Chondrocyte (in vitro differentiated cells): ENCODE measurements at places on chromosomes 2 and 18. TPM values are rescaled to one million over a fixed set of nuclear protein-coding genes. Genes with fewer than 3 reads are reported as not detected.

- H3K27ac ChIP-seq: no peak overlapping the region
- peaks cover 69% of the 10 kb centered on the region for H3K27me3 ChIP-seq
- H3K4me3 ChIP-seq: no peak overlapping the region
- no peaks in the 10 kb centered on the region for H3K4me1 ChIP-seq
- H3K36me3 ChIP-seq: no peaks in the 10 kb centered on the region
- no peak for DNase-seq
Observed at GRCh38 chr18:37543321-37543720, 22.3 kb downstream of the CELF4 start.

The CAPN14 gene
- total RNA-seq: 0.10 to 0.39 TPM (median 0.15 TPM) in 3 replicates

The REG3G gene
- total RNA-seq: not detected in 3 replicates

- H3K27ac ChIP-seq: no peak overlapping the region
- H3K4me1 ChIP-seq: peaks cover 7% of the 10 kb centered on the region
- no peak for DNase-seq
Observed at GRCh38 chr2:109549016-109549590, 64.7 kb downstream of the SEPTIN10 start.

GRCh38 chr2:75047992-75048625 lies 89.7 kb downstream of the POLE4 start:
- peaks cover 20% of the 10 kb centered on the region for H3K4me1 ChIP-seq
- no peaks in the 10 kb centered on the region for H3K27me3 ChIP-seq
- no peaks in the 10 kb centered on the region for H3K36me3 ChIP-seq
- H3K27ac ChIP-seq: peak overlapping the region; percentile 46
- H3K4me3 ChIP-seq: no peak overlapping the region

DNA sequence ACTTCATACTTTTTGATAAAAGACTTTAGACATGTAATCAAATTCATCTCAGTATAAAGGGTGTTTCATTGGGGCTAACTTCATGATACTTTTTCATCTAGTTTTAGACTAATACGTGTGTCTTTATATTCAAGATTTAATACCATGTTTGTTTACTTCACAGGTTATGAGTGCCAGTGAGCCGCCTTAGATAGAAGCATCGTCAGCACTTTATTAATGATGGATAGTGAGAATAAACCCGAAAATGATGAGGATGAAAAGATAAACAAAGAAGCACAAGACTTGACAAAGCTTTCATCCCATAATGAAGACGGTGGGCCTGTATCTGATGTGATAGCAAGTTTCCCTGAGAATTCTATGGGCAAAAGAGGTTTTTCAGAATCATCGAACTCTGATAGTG lies 33.1 kb downstream of the ZNF407 start:
- peaks cover 13% of the 10 kb centered on the region for H3K4me1 ChIP-seq
- no peak overlapping the region for H3K27ac ChIP-seq
- H3K27me3 ChIP-seq: no peaks in the 10 kb centered on the region
- no peak overlapping the region for H3K4me3 ChIP-seq
- DNase-seq: no peak

The FLACC1 gene
- 1.4 to 2.1 TPM (median 1.5 TPM) in 3 replicates for total RNA-seq

GRCh38 chr2:2516386-2516785 lies 185.3 kb upstream of the MYT1L start:
- no peak overlapping the region for H3K27ac ChIP-seq
- no peak for DNase-seq
- H3K4me3 ChIP-seq: no peak overlapping the region
- H3K4me1 ChIP-seq: no peaks in the 10 kb centered on the region
- H3K36me3 ChIP-seq: no peaks in the 10 kb centered on the region

DNA sequence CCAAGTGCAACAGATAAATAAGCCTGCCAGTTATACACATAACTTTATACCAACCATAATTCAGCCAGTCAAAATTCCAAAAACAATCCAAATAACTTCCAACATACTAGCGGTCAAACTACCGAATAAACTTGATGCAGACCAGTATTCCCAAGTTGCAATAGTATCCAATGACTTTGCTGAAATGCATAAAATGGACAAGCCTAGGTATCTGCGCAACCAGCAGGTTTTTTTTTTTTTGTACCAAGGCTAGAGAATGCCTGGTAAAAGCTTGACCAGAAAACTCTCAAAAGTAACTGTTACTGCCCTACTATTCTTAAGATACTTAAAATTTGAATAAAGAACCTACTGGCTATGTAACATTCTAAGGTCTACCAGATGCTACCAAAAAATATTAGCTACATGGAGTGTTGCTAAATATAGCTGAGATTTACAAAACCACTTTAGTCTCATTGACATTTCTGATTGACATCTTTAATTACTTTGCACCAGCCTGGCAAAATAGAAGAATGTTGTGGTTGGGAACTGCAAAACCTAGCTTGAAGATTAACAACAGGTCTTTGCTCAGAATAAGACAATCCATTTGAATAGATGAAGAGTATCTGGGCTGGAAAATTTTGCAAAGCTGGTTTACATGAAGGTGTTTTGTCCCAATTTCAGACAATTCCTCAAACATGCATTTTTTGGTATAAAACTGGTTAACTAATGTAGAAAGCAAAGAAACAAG lies 7.3 kb downstream of the SRSF7 start:
- DNase-seq: no peak
- H3K27me3 ChIP-seq: no peaks in the 10 kb centered on the region
- peaks cover 24% of the 10 kb centered on the region for H3K4me1 ChIP-seq
- H3K36me3 ChIP-seq: peaks cover 42% of the 10 kb centered on the region

GRCh38 chr2:1891147-1891546 lies 146.8 kb upstream of the PXDN start:
- peaks cover 10% of the 10 kb centered on the region for H3K4me1 ChIP-seq
- peaks cover 27% of the 10 kb centered on the region for H3K27me3 ChIP-seq
- H3K36me3 ChIP-seq: peaks cover 3% of the 10 kb centered on the region
- H3K27ac ChIP-seq: no peak overlapping the region

- DNase-seq: no peak
- H3K27me3 ChIP-seq: no peaks in the 10 kb centered on the region
- no peak overlapping the region for H3K27ac ChIP-seq
- no peaks in the 10 kb centered on the region for H3K36me3 ChIP-seq
Observed at GRCh38 chr2:70199320-70199864, 8.6 kb upstream of the C2orf42 start.

GRCh38 chr2:145750144-145750543 lies 1230.2 kb upstream of the ZEB2 start:
- no peak overlapping the region for H3K27ac ChIP-seq
- H3K36me3 ChIP-seq: no peaks in the 10 kb centered on the region
- no peaks in the 10 kb centered on the region for H3K27me3 ChIP-seq
- H3K4me1 ChIP-seq: peaks cover 35% of the 10 kb centered on the region
- H3K4me3 ChIP-seq: no peak overlapping the region

- DNase-seq: no peak
- no peak overlapping the region for H3K27ac ChIP-seq
- H3K36me3 ChIP-seq: no peaks in the 10 kb centered on the region
- no peaks in the 10 kb centered on the region for H3K27me3 ChIP-seq
- H3K4me1 ChIP-seq: peaks cover 15% of the 10 kb centered on the region
Observed at GRCh38 chr18:6239716-6240115, 175.0 kb downstream of the L3MBTL4 start.

- no peaks in the 10 kb centered on the region for H3K27me3 ChIP-seq
- H3K36me3 ChIP-seq: no peaks in the 10 kb centered on the region
- no peak for DNase-seq
Observed at GRCh38 chr2:48269117-48269822, 260.7 kb upstream of the STON1 start.

DNA sequence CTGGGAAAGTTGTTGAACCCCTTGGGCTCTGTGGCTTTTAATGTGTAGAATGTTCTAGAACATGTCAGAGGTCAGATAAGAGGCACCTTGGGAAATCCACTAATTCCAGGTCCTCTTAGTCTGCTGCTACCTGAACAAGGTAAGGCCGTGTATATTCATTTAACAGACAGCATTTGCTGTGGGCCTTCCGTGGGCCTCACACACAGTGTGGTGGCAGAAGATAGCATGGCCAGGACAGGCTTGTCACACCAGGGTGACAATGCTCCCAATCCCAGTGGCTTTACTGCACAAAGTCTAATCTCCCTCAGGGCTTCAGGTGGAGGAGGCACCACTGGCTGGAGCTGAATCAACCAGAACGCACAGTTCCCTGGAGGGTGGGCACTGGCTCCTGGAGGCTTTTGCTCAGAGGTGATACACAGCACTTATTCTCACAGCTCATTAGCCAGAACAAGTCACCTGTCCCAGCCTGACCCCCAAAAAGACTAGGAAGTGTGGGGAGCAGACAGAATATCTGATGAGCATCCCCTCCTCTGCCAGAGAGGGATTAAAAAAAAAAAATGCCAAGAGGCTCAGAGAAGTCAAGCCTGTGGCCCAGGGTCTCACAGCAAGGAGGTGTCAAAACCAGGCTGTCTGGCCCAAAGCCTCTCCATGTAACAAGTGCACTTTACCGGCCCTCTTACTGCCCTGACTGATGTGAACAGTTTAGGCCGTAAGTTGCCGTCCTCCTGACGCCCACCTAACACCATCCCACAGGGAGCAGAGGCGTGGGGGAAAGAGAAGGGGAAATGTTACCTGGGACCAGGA lies 216.9 kb upstream of the RAB6C start:
- H3K4me3 ChIP-seq: no peak overlapping the region
- no peaks in the 10 kb centered on the region for H3K36me3 ChIP-seq
- peaks cover 17% of the 10 kb centered on the region for H3K27me3 ChIP-seq
- no peak for DNase-seq
- peaks cover 3% of the 10 kb centered on the region for H3K4me1 ChIP-seq
- H3K27ac ChIP-seq: no peak overlapping the region

GRCh38 chr2:156778916-156779315 lies 342.7 kb downstream of the GPD2 start:
- H3K36me3 ChIP-seq: no peaks in the 10 kb centered on the region
- H3K27me3 ChIP-seq: no peaks in the 10 kb centered on the region
- H3K4me3 ChIP-seq: no peak overlapping the region

- H3K4me1 ChIP-seq: peaks cover 7% of the 10 kb centered on the region
- peak overlapping the region; percentile 49 for H3K27ac ChIP-seq
- no peak overlapping the region for H3K4me3 ChIP-seq
- no peak for DNase-seq
- H3K36me3 ChIP-seq: no peaks in the 10 kb centered on the region
Observed at GRCh38 chr2:151367571-151367970, 10.2 kb downstream of the TNFAIP6 start.

GRCh38 chr2:120435671-120436459 lies 89.9 kb downstream of the INHBB start:
- peaks cover 30% of the 10 kb centered on the region for H3K27me3 ChIP-seq
- no peaks in the 10 kb centered on the region for H3K36me3 ChIP-seq
- H3K4me3 ChIP-seq: no peak overlapping the region
- no peaks in the 10 kb centered on the region for H3K4me1 ChIP-seq
- DNase-seq: no peak

DNA sequence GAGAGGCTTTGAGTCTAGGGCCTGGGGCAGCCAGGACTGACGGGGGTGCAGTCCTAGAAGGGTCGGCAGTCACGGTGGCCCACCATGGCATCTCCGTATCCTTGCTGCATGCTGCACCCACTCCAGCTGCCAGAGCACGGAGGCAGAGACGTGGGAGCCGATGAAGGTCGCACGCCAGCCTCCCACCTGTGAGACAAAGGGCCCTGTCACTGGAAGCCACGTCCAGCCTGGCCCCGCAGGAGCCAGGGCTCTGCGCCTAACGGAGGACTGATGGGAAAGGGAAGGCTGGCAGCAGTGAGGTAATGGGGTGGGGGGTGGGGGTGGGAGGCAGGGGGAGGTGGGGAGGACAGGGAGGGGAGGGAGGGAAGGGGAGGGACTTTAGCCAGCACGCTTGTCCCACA lies 21.9 kb downstream of the ITM2C start:
- peak; percentile 90 for DNase-seq
- H3K36me3 ChIP-seq: no peaks in the 10 kb centered on the region
- no peak overlapping the region for H3K4me3 ChIP-seq

GRCh38 chr2:8484502-8485283 lies 197.2 kb upstream of the ID2 start:
- H3K27ac ChIP-seq: no peak overlapping the region
- no peak for DNase-seq
- no peaks in the 10 kb centered on the region for H3K4me1 ChIP-seq
- H3K36me3 ChIP-seq: no peaks in the 10 kb centered on the region

- H3K27me3 ChIP-seq: no peaks in the 10 kb centered on the region
- no peak for DNase-seq
- peaks cover 5% of the 10 kb centered on the region for H3K4me1 ChIP-seq
- peaks cover 20% of the 10 kb centered on the region for H3K36me3 ChIP-seq
- peak overlapping the region; percentile 29 for H3K27ac ChIP-seq
- H3K4me3 ChIP-seq: no peak overlapping the region
Observed at GRCh38 chr2:72669121-72669520, 156.7 kb downstream of the EXOC6B start.

GRCh38 chr18:55161916-55162315 lies 202.7 kb upstream of the CCDC68 start:
- no peak overlapping the region for H3K27ac ChIP-seq
- no peak overlapping the region for H3K4me3 ChIP-seq
- no peaks in the 10 kb centered on the region for H3K4me1 ChIP-seq

- peaks cover 5% of the 10 kb centered on the region for H3K36me3 ChIP-seq
- DNase-seq: no peak
Observed at GRCh38 chr2:219769090-219769910, 141.9 kb downstream of the SLC4A3 start.

DNA sequence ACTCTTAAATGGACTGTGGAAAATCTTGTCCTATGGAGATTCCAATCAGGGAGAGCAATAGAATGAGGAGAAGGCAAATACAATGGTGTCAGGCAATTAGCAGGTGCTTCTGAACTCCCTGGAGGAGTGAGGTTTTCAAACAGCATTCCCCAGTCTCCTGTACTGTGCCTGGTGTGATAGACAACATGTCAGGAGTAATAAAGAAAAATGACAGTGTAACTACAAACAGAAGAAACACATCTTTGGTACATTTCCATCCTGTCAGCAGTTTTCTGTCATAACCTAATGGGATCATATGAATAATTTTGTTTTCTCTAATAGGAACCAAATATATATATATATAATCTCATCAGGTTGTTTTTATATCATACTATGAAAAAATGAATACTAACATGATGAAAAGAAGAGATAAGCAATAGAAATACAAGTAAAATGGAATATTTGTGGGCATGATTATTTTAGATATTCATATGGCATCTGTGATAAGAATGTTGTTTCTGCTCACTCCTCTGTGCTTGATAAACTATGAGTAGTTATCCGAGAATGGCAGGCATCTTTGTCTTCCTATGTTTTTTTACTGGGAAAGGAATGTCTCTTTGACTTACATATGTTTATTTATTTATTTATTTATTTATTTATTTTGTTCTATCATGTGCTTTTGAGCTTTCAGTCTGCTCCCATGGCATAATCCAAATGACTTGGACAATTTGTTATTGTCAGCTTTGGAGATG lies 441.7 kb downstream of the TXNL1 start:
- H3K27me3 ChIP-seq: no peaks in the 10 kb centered on the region
- no peaks in the 10 kb centered on the region for H3K36me3 ChIP-seq
- no peak for DNase-seq
- no peak overlapping the region for H3K27ac ChIP-seq
- H3K4me3 ChIP-seq: no peak overlapping the region
- H3K4me1 ChIP-seq: peaks cover 35% of the 10 kb centered on the region

The KIF5C gene
- total RNA-seq: 2.6 to 3.8 TPM (median 3.1 TPM) in 3 replicates

- no peak overlapping the region for H3K27ac ChIP-seq
- H3K36me3 ChIP-seq: no peaks in the 10 kb centered on the region
- no peaks in the 10 kb centered on the region for H3K27me3 ChIP-seq
- no peak for DNase-seq
- no peaks in the 10 kb centered on the region for H3K4me1 ChIP-seq
- no peak overlapping the region for H3K4me3 ChIP-seq
Observed at GRCh38 chr2:147501968-147502367, 342.9 kb upstream of the ACVR2A start.

GRCh38 chr2:190283783-190284182 lies 35.8 kb downstream of the HIBCH start:
- H3K4me1 ChIP-seq: peaks cover 20% of the 10 kb centered on the region
- no peak overlapping the region for H3K4me3 ChIP-seq
- no peak overlapping the region for H3K27ac ChIP-seq
- H3K36me3 ChIP-seq: peaks cover 15% of the 10 kb centered on the region
- DNase-seq: no peak

- peaks cover 1% of the 10 kb centered on the region for H3K27me3 ChIP-seq
- H3K4me1 ChIP-seq: no peaks in the 10 kb centered on the region
- no peaks in the 10 kb centered on the region for H3K36me3 ChIP-seq
- DNase-seq: no peak
- H3K27ac ChIP-seq: no peak overlapping the region
- H3K4me3 ChIP-seq: no peak overlapping the region
Observed at GRCh38 chr2:50991602-50992001, 40.3 kb downstream of the NRXN1 start.
